ENCODE measurements at places on chromosomes 2 and 18.

DNA sequence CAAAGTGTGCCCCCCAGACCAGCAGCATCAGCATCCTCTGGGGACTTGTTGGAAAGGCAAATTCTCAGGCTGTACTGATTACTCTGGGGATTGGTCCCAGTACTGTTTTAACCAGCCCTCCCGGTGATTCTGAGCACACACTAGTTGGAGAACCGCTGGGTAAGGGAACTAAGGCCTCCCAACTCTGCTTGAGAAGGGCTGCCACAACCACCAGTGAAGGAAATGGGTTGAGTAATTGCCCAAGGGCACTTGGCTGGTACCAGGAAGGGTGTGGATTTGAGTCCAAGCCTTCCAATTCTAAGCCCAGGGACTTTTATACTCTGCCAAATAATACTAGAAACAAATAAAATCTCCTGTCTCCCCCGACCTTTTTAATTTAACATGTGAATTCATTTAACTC lies 219.9 kb downstream of the SETBP1 start:
- H3K36me3 ChIP-seq = no peaks in the 10 kb centered on the region
- no peak for DNase-seq
- H3K4me1 ChIP-seq = no peaks in the 10 kb centered on the region
- H3K4me3 ChIP-seq = no peak overlapping the region
- no peaks in the 10 kb centered on the region for H3K27me3 ChIP-seq

- H3K27me3 ChIP-seq = no peaks in the 10 kb centered on the region
- no peak overlapping the region for H3K4me3 ChIP-seq
- H3K27ac ChIP-seq = no peak overlapping the region
- no peaks in the 10 kb centered on the region for H3K36me3 ChIP-seq
- no peaks in the 10 kb centered on the region for H3K4me1 ChIP-seq
Observed at GRCh38 chr2:128395196-128395595, 76.5 kb upstream of the HS6ST1 start.

DNA sequence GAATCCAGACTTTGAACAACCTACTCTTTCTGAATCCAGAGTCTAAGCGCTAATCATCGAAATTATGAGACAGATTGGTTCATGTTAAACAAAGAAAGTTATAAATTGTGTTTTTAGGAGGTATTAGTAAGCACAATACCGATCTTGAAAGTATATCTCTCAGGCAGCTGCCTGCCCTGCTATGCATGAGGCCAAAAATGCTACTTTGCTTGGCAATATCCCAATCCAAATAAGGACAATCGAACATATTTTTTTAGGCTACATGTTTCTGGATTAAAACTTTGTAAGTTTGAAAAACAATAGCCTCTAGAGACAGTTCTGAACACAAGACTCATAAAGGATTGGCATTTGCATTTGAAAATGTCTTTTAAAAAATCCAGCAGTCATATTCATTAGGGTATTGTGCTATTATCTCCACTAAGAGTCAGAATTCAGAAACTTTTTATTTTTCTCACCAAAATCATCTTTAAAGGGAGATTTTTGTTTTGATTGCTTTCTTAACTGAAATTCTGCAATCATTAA lies 167.1 kb downstream of the PDE1A start:
- H3K36me3 ChIP-seq = no peaks in the 10 kb centered on the region
- no peak for DNase-seq
- H3K4me1 ChIP-seq = no peaks in the 10 kb centered on the region
- no peaks in the 10 kb centered on the region for H3K27me3 ChIP-seq
- no peak overlapping the region for H3K4me3 ChIP-seq
- H3K27ac ChIP-seq = peak overlapping the region; percentile 4

- H3K27ac ChIP-seq = no peak overlapping the region
- peaks cover 73% of the 10 kb centered on the region for H3K4me1 ChIP-seq
- H3K36me3 ChIP-seq = no peaks in the 10 kb centered on the region
- H3K27me3 ChIP-seq = peaks cover 97% of the 10 kb centered on the region
- no peak for DNase-seq
Observed at GRCh38 chr2:60555066-60555782, 1.8 kb upstream of the BCL11A start.

DNA sequence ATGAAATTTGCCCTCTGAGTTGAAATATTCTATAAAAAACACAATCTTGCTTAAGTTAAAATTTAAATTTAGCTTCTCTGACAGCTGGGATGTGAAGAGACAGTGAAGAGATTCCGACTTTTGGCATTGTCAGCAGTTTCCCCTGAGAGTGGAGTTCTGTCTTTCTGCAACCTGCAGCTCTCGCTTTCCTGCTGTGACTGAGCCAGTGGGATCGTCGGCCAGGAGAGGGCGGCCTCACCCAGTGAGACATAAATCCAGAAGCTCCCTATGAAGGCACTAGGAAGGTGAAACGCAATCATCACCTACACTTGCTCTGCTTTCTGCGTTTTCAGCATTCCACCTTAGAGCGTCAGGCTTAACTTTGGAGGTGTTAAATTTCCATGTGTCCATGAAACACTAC lies 75.4 kb upstream of the HNMT start:
- H3K4me3 ChIP-seq = no peak overlapping the region
- no peaks in the 10 kb centered on the region for H3K27me3 ChIP-seq
- no peak for DNase-seq
- no peaks in the 10 kb centered on the region for H3K4me1 ChIP-seq

GRCh38 chr2:216117561-216118340 lies 8.6 kb downstream of the XRCC5 start:
- H3K4me3 ChIP-seq = no peak overlapping the region
- peaks cover 77% of the 10 kb centered on the region for H3K36me3 ChIP-seq
- peaks cover 15% of the 10 kb centered on the region for H3K4me1 ChIP-seq
- no peak for DNase-seq
- H3K27ac ChIP-seq = no peak overlapping the region

DNA sequence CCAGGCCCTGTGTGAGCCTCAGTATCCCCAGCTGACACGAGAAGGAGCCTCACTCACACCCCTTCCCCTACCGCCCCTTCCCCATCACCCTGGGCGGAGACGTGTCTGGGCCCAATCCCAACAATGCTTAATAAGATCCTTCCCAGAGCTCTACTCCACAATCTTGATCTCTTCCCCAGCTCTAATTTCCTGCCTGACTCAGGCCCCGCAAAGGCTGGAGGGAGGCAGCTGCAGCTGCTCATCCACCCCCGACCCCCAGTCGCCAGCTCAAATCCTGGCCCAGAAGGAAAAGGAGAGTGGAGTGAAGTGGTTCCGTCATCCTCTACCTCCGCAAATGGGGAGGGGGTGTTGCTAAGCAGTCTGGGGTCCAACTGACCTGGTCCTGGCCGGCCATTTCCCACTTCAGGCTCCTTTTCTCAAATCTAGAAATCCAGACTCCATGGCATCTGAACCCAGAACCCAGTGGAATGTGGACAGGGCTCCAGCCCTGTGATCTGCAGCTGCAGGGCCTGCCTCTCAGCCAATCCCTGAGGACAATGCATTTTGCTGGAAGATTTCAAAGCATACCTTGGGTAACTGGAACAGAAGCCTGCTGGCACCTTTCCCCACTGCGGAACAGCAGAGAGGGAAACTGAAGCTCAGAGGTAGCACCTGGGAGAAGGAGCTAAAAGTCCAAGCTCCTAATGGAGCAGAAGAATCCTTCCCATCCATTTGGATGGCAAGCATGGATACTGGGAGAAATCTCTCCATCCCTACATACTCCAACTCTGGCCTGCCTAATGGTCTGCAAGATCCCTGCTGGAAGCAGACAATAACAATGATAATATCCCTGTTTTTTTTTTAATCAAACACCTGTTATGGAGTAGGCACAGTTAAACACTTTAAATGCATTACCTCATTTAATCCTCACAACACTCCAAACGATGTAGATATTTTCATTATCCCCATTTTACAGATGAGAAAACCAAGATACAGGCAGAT lies 5.6 kb upstream of the TNS1 start:
- no peaks in the 10 kb centered on the region for H3K27me3 ChIP-seq
- H3K36me3 ChIP-seq = no peaks in the 10 kb centered on the region
- no peak for DNase-seq
- H3K4me1 ChIP-seq = peaks cover 19% of the 10 kb centered on the region

GRCh38 chr2:230602562-230603230 lies 109.9 kb upstream of the CAB39 start:
- H3K4me1 ChIP-seq = no peaks in the 10 kb centered on the region
- no peak overlapping the region for H3K27ac ChIP-seq
- no peaks in the 10 kb centered on the region for H3K36me3 ChIP-seq

DNA sequence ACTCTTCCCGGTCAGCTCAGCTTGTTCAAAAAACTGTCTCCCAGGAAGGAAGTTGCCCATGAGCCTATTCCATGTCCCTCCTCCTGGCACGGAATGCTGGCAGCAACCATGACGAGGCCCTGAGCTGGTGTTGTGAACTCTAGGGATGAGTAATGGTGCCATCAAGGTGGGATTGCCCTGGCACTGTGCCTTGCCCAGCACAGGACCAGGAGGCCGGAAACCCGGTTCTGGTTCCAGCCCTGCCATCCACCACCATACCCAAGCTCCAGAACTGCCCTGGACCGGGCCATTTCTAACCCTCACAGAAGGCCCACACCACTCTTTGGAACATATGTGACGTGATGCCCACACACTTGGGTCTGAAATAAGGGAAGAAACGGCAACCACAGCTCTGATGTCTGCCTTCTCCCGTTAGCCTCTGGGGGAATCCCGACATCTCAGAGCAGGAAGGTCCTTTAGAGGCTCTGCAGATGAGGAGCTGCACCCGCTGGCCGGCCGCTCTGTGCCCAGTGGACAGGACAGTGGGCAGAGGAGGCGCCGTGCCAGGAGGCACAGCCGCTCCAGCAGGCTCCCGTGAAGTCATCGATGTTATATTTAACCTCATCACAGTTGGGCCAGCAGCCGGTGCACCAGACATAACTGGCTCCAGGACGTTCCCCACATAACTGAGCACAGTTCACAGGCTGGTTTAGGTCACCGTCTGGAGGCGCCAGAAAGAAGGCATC lies 462.1 kb upstream of the ID2 start:
- DNase-seq = no peak
- H3K27ac ChIP-seq = no peak overlapping the region
- no peaks in the 10 kb centered on the region for H3K27me3 ChIP-seq
- H3K36me3 ChIP-seq = no peaks in the 10 kb centered on the region
- no peak overlapping the region for H3K4me3 ChIP-seq

DNA sequence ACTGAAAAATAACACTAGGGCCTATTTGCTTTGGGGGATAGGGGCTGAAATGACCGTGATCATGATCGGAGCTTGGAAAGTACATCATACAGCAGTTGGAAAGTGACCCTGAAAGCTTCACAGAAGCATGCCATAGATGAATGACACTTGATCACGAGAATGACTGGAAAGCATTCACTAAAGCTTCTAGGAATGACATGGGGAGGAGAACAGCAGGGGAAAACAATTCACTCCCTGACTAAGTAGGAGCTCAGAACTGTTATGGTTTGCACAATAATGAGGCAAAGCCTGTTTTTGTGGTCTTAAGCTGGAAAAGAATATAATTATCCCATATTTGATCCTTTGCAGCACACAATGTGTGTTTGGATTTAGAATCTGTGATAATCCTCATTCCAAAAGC lies 237.5 kb downstream of the NOL4 start:
- no peaks in the 10 kb centered on the region for H3K4me1 ChIP-seq
- H3K4me3 ChIP-seq = no peak overlapping the region
- H3K36me3 ChIP-seq = no peaks in the 10 kb centered on the region
- no peaks in the 10 kb centered on the region for H3K27me3 ChIP-seq
- H3K27ac ChIP-seq = no peak overlapping the region

- DNase-seq = no peak
- H3K27ac ChIP-seq = peak overlapping the region; percentile 47
- H3K4me1 ChIP-seq = peaks cover 5% of the 10 kb centered on the region
- H3K4me3 ChIP-seq = no peak overlapping the region
- H3K27me3 ChIP-seq = no peaks in the 10 kb centered on the region
Observed at GRCh38 chr2:241617431-241618154, 19.4 kb downstream of the THAP4 start.

DNA sequence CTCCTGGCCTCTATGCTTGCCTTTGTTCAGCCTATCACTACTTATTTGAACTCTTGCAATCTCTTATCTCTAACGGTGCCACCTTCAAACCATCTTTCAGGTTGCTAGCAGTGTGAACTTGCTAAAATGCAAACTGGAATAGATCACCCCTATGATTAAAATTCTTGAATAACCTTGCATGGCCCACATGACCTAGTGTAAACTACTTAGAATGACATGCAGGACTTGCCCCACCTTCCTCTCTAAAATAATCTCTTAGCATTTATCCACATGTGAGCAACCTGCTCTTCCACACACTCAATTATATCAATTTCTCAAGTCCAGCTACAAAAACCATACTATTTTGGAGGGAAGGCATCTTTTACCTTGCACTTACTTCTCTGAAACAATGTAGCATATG lies 137.6 kb downstream of the ETAA1 start:
- H3K36me3 ChIP-seq = no peaks in the 10 kb centered on the region
- no peak overlapping the region for H3K4me3 ChIP-seq
- no peak for DNase-seq
- H3K27ac ChIP-seq = no peak overlapping the region
- no peaks in the 10 kb centered on the region for H3K27me3 ChIP-seq

DNA sequence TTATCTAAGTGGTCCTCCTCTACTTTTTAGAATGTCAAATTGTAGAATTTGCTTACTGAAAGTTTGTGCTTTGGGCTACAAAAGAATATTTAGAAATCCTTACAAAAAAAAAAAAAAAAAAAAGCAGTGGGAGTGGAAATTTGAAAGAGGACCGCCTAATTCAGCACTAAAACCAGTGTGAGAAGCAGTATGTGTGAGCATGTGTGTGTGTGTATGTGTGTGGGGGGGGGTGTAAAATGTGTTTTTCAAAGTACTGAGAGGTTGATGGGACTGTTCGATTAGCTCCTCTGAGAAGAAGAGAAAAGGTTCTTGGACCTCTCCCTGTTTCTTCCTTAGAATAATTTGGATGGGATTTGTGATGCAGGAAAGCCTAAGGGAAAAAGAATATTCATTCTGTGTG lies at the start of gene VIT:
Gene VIT, plus strand, starts transcription at position 175 of the 400 bp plus-strand sequence. CDS start 19,664 bp downstream, outside the sequence.
- DNase-seq = no peak
- no peaks in the 10 kb centered on the region for H3K4me1 ChIP-seq
- H3K27ac ChIP-seq = peak within 1 kb of the TSS; percentile 34

Measured in tibial nerve (tissue), 4 donors.